NCI-H1105 (cell line): ENCODE measurements at places on chromosomes 5 and 9.

- DNase-seq: no peak
These were observed 16.0 kb downstream of the SERINC5 start for GRCh38 chr5:80239680-80240367.

DNA sequence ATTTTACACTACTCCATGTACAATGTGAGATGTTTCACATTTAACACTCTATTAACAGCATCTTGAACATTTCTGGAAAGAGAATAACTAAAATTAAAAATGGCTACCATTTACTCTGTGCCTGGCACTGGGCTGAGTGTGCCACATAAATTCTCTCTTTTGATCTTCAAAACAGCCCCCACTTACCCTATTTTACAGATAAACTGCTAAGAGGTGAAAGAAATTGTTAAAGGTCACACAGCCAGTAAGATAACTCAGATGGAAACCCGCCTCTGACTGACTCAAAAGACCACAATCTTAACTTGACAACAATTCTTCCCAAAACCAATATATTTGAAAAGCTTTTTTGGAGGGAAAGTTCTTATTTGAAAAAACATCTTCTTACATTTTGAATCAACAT is 97.3 kb downstream of the MAPKAP1 start:
- no peak for DNase-seq

- DNase-seq: no peak
These were observed 98.1 kb upstream of the ERBIN start for GRCh38 chr5:65828022-65828896.

DNA sequence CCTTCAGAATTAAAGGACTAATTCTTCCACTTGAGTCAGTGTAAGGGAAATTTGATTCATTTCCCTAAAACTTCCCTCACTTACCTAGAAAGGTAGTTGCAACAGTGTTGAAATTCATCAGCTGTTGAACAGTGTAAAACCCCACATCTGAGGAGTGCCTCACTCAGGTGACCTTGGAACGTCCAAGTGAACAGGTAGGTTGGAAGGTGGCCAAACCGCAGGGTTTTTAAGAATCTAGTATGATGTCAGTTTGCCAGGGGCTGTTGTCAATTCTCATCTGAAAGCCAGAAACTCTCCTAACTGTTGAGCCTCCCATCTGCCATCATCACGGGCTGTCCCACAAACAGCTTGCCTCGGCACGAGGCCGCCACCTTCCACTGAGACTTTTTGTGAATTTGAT is 105.7 kb downstream of the TMEM174 start:
- peak; percentile 71 for DNase-seq

DNA sequence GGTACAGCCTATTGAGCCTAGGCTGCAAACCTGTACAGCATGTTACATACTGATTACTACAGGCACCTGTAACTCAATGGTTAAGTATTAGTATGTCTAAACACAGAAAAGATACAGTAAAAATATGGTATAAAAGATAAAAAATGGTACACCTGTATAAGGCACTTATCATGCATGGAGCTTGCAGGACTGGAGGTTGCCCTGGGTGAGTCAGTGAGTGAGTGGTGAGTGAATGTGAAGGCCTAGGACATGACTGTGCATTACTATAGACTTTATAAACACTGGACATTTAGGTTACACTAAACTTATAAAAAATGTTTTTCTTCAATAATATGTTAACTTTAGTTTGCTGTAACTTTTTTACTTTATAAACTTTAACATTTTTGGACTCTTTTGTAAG is 171.3 kb downstream of the SLC28A3 start:
- DNase-seq: no peak

- no peak for DNase-seq
These were observed 64.7 kb downstream of the UBE2R2 start for GRCh38 chr9:33881635-33882034.

GRCh38 chr5:168579488-168580226 is 489 bp upstream of the PANK3 start:
- peak; percentile 92 for DNase-seq

- DNase-seq: no peak
These were observed 766.4 kb downstream of the PRELID2 start for GRCh38 chr5:145068721-145069120.

DNA sequence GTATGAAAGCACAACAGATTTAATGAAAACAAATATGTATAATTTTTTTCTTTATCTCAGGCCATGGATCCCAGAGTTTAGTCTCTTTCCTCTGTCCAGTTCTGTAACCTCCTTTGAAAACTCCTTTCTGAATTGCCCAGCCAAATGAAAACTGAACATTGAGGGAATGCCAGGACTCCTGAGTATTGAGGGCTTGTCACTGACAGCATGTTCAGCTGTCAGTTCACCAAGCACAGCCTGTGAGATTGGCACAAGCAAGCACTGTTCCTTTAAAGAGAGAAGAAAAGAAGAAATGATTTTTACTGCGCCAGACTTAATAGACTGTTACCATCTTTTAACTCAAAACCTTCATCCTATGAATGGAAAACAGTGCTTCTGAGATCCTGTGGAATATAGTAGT is 27.3 kb downstream of the TTC1 start:
- no peak for DNase-seq
